ENCODE measurements at places on chromosomes 7 and 10.

- peak; percentile 33 for DNase-seq
These were observed 48.7 kb downstream of the COL13A1 start for GRCh38 chr10:69850440-69850839.

DNA sequence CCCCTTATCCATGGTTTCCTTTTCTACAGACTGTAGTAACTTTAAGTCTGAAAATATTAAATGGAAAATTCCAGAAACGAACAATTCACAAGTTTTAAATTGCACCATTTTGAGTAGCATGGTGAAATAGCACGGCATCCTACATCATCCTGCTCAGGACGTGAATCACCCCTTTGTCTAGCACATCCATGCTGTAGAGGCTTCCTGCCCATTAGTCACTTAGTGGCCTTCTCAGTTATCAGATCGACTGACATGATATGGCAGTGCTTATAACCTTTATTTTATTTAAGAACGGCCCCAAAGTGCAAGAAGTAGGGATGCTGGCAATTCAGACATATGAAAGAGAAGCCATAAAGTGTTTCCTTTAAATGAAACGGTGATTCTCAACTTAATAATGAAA is 82.7 kb downstream of the CPXM2 start:
- no peak for DNase-seq

DNA sequence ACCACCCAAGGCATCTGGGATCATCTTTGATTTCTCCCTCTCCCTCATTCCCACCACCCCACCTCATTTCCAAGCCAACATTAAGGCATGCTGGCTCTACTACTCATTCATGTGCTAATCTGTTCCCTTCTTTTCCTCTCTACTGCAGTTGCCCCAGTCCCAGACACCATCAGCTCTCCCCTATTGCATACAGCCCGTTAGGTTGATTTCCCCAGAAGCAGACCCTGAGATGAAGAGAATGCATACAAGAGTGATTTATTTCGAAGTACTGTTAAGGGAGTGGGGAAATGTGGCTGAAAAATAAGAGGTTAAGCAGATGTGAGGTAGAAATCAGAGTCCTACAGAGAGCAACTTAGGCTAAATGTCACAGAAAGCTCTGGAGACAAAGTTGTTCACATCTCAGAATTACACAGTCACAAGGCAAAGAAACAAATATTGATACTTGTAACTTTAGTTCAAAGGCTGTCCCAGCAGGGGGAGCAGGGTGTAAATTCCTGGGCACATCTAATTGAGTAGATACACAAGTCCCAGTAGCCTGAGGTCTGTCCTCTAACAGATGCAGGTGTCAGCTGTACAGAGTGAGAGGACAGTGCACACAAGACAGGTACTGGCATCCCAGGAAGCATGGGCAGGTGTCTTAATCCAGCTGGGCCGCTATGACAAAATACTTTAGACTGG is 20.9 kb downstream of the AKR1D1 start:
- peak; percentile 22 for DNase-seq

DNA sequence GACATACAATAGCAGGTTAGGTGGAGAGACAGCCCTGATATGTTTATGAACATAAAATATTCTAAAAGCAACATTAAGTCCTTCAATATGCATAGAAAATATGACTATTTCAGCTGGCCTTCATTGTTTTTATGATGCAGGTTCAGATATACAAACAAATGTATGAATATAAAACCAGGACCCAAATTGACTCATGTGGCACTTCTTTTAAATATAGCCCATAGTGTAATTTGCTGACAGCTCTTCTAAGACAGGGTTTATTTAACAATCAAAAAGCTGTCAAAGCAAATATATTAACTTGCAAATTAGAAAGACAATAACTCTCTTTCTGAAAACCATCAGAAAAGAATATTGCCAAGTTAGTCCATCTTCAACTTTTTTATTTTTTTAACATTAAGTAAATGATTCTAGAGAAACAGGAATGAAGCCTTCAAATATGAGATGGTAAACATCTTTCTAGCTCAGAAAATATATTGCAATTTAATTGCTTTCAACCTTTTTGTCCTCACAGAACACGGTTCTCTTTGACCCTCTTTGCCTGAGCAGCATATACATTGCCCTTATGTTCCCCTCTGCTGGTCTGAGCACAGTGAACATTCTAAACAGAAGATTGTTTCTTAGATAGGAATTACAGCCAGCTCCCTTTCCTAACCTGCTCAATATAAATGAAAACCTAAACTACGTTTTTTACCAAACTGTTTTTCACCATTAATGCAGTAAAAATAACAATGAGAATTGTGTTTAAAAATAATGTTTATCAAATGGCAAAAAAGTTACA is 82.8 kb downstream of the CACNA2D1 start:
- DNase-seq, result no peak

DNA sequence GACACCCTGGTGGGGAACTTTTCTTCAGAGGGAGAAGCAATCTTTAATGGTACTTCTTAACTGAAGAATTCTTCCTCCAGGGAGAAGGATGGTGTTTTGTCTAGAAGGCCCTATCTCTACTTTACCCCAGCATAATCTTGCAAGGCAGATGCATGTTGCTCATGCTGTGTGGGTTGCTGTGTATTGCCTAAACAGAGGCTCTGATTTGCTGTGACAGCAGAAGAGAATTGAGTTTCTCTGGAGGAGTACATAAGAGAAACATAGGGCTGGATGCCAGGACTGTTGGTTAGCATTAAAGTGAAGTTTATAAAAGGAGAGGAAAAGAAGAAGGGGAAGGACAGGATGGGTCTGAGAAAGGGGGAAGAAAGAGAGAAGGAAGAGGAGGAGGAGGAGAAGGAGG is 248.1 kb upstream of the HPS1 start:
- no peak for DNase-seq

DNA sequence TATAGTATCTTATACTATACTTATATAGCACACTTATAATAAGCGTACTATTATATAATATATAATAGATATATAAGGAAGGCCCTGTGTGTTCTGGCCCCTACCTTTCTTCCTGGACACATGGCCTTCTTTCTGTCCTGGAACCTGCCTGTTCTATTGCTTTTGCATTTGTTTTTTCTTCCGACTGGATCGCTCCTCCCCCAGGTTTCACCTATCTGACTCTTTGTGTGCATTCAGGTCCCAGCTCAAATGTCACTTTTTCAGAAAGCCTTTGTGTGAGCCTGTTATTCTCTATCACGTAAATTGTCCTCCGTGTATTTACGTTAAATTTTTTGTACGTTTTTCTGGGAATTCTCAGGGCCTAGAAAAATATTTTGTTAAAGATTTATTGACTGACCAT is 2.9 kb upstream of the TRIM8 start:
- no peak for DNase-seq

DNA sequence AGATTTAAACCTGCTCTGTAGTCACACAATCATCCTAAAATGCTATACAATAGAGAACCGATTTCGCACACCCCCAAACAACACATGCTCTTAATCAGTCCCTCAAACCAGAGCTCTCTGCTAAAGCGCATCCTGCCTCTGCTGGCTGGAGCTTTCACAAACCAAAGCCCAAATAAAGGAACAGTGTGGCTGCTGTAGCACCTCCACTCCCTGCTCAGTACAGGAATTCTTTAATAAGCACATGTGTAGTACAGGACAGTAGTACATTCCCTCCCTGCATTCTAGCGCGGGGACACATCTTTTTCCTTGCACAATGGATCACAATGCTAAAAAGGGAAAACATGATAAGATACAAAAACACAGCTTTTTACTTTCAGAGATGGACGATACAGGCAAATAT is 684.6 kb downstream of the MAGI2 start:
- DNase-seq, result peak; percentile 9

DNA sequence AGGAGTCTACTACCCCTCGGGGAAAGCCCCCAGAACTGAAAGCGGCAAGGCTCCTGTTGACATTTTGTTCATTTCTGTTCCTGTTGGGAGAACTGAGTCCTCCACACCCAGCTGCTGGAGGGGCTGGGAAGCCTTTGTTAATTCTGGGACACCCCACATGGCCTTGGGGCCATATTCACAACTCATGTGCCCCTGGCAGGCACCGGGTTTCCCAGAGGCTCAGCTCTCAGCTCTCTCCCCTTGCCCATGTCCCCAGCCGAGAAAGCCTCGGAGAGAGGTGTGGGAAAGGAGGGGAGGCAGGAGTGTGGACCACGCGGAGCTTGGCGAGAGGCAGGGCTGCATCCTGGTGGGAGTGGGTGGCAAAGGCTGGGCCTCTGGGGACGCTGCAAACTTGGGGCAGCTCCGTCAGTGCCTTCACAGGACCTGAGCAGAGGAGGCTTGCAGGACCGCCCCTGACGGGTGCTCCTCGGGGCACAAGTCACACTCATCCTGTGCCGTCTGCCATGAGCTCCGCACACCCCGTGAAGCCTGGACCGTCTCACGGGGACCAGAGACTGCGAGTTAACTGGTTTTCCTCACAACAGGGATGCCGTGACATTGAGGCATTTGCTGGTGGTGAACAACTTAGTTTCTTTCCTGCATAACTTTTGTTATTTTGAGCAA is 140.9 kb downstream of the DNAJB6 start:
- no peak for DNase-seq

- no peak for DNase-seq
These were observed 59.2 kb downstream of the ENTPD1 start for GRCh38 chr10:95815133-95815532.

DNA sequence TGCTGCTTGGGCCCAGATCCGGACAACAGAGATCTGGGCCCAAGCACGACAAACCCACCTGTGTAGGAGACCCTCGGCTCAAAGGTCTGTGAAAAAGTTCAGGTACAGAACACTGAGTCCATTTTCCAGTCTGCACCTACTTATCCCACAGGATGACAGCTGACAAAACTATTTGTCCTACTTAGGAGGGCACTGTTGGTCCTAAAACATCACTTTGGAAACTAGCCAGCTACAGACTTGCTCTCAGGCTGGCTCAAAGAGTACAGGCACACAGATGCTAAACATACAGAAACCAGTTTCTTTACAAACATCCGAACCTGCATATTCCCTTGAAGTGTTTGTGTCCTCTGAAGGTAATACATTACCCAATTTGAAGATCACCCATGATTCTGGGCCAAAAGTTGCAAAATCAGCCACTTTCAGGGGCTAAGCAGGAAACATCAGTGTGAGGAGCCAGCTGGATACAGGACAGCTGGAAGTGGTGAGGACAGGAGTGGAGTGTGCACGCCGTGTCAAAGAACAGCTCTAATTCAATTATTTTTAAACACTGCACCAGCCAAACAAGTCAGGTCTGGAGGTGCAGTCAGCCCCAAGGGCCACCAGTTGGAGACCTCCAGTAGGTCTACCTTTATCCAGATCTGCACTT is 88.5 kb downstream of the NOC3L start:
- no peak for DNase-seq

GRCh38 chr10:43292755-43293676 is 26.2 kb upstream of the RASGEF1A start:
- DNase-seq, result peak; percentile 67

DNA sequence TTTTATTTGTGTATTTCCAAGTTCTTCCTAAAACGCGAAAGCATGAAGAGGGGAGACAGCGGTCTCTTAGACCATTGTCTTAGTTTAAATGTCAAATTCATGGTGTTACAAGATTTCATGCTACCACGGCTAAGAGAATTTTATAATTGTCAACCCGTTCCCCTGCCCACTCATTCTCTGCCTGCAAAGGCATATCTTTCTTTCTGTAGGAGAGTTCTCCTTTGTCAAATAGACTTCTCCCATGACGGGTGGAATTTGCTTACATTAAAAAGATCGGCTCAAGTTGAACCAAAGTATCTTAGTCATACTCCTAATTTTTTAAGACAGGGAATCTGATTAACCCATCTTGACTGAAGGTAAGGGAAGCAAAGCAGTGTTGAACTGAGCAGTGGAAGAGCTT is 539.2 kb downstream of the REEP3 start:
- no peak for DNase-seq
